ENCODE measurements at places on chromosomes 12 and 14. TPM values are rescaled to one million over a fixed set of nuclear protein-coding genes. Genes with fewer than 3 reads are reported as not detected.

PRIMA1 gene
- 2.4 TPM for total RNA-seq

PAX9 gene
- total RNA-seq, result not detected

SSTR1 gene
- total RNA-seq, result 0.47 TPM

ACOT6 gene
- total RNA-seq, result not detected

NRL gene
- 1.7 TPM for total RNA-seq

OR6C2 gene
- total RNA-seq, result not detected

TAMALIN gene
- total RNA-seq, result 16.6 TPM

PLEK2 gene
- not detected for total RNA-seq

PA2G4 gene
- total RNA-seq, result 66.6 TPM

PDZRN4 gene
- total RNA-seq, result 0.28 TPM

PCED1B gene
- 0.68 TPM for total RNA-seq

CLBA1 gene
- total RNA-seq, result 1.6 TPM

DAO gene
- not detected for total RNA-seq

LPAR5 gene
- total RNA-seq, result 3.2 TPM

CTSG gene
- total RNA-seq, result 1.2 TPM

EML1 gene
- total RNA-seq, result 41.4 TPM

PARPBP gene
- 0.71 TPM for total RNA-seq

IL31 gene
- not detected for total RNA-seq

MCRS1 gene
- total RNA-seq, result 82.4 TPM

FAM90A1 gene
- not detected for total RNA-seq

APOF gene
- total RNA-seq, result not detected

HOXC6 gene
- total RNA-seq, result not detected

LMNTD1 gene
- total RNA-seq, result not detected

TAC3 gene
- total RNA-seq, result not detected

GRIN2B gene
- 0.06 TPM for total RNA-seq

LHX5 gene
- total RNA-seq, result not detected

WIF1 gene
- not detected for total RNA-seq

IL22 gene
- not detected for total RNA-seq

OTX2 gene
- not detected for total RNA-seq

DACT1 gene
- total RNA-seq, result 4.4 TPM

CPNE6 gene
- total RNA-seq, result not detected

ASPG gene
- 6.0 TPM for total RNA-seq

CLEC1B gene
- total RNA-seq, result not detected

NPFF gene
- total RNA-seq, result not detected

CCDC38 gene
- total RNA-seq, result 0.10 TPM

CAPS2 gene
- 12.6 TPM for total RNA-seq

Data from heart right ventricle (tissue), 16 donors.